ENCODE measurements at places on chromosomes 7 and 10.

DNA sequence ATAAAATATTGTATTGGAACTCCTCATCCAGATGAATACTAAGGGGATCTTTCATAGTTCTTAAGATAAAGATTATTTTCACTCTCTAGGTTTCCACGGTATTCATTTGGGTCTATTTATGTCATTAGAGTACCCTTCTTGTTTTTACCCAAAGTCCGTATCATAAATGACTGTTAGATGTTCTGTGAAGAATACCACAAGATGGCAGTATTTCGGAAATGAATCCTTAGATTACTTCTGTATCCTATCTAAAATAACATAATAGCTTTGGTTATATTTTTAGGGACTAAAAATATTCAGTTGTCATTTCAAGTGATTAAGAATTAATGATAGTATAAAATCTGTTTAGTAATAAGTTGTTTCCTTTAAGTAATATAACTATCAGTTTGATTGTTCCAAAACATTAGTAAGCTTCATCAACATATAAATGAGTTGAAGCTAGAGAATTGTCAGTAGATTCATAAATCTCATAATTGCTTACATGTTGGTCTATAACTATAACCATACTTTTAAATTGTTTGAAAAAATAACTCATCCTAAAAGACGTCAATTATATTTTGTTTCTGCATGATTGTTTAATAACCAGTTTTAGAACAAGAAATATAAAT is 337.5 kb upstream of the KCND2 start:
- DNase-seq: no peak

- DNase-seq: no peak
Observed at GRCh38 chr10:4686644-4686996, 139.4 kb upstream of the AKR1E2 start.

DNA sequence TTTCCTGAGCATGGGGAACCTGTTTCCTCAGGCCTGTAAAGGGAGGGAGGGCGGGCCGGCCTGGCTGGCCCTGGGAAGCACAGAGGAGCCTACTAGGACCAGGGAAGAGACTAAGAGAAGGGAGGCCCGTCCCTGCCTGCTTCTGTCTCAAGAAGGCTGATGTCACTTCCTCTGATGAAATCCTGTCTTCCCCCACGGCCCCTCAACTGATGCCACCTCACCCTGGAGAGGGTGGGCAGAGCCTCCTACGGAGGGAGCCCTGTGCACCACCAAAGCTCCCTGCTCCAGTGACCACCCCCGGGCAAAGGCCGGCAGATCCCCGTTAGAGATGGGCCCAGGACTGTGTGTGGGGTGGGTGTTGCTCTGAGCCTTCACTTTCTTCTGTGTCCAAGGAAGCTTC is 1.0 kb upstream of the PILRA start:
- DNase-seq: no peak

GRCh38 chr7:150931199-150931869 is 46.8 kb downstream of the KCNH2 start:
- DNase-seq: no peak
